SK-N-SH (cell line): ENCODE measurements at places on chromosomes 6 and 20. TPM values are rescaled to one million over a fixed set of nuclear protein-coding genes. Genes with fewer than 3 reads are reported as not detected.

Gene PRDM1
- 2.3 and 4.0 TPM in 2 replicates for polyA plus RNA-seq

Gene OR2H2
- not detected in 2 replicates for polyA plus RNA-seq

Gene PRL
- polyA plus RNA-seq = not detected in 2 replicates

Gene EFCAB8
- not detected in 2 replicates for polyA plus RNA-seq

Gene CCN6
- not detected in 2 replicates for polyA plus RNA-seq

Gene LPA
- not detected in 2 replicates for polyA plus RNA-seq

Gene CPXM1
- polyA plus RNA-seq = 58.3 and 99.9 TPM in 2 replicates

Gene CRYBG1
- polyA plus RNA-seq = 13.8 and 14.9 TPM in 2 replicates

Gene LINC00237
- not detected in 2 replicates for polyA plus RNA-seq

Gene CRISP3
- not detected in 2 replicates for polyA plus RNA-seq

DNA sequence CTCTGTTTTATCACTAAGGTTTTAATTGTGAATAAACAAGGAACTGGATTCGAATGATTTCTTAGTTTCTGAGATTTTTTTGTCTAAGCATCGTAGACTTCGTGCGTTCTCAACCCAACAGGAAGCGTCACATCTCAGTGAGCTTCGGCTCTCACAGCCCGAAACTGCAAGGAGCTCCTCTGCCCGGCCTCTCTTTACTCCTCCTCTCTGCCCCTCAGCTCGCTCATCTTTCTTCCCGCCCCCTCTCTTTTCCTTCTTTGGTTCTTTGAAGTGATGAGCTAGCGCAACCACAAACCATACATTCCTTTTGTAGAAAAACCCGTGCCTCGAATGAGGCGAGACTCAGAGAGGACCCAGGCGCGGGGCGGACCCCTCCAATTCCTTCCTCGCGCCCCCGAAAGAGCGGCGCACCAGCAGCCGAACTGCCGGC, 480 bp upstream of the NT5E start:
- DNase-seq = no peak

GRCh38 chr6:129426343-129426742, 283.6 kb downstream of the ARHGAP18 start:
- DNase-seq = no peak

DNA sequence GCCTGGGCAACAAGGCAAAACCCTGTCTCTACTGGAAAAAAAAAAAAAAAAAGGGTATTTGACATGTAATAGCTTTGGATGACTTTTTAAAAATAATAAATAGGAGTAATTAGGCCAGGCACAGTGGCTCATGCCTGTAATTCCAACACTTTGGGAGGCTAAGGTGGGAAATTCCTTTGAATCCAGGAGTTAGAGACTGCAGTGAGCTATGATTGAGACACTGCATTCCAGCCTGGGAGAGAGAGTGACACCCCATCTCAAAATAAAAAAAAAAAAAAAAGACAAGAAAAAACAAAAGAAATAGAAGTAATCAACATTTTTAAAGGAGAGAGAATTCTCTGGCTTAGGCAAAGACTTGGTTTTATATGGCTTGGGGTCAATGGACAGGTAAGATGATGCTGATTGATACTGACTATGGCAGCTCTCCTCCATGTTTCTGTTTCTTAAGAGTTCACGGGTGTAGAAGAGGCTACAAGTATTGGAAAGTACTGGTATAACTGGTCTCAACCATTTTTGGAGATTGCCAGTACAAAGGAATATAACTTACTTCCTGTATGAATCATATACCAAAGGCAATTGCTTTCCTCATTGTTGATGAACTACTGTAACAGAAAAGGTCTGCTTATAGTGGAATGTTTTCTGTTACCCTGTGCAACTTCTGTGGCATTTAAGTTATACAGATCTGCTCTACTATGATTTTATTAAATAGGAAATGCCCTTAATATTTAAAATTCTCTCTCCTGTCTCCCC, 10.1 kb downstream of the MAP3K5 start:
- DNase-seq = no peak

DNA sequence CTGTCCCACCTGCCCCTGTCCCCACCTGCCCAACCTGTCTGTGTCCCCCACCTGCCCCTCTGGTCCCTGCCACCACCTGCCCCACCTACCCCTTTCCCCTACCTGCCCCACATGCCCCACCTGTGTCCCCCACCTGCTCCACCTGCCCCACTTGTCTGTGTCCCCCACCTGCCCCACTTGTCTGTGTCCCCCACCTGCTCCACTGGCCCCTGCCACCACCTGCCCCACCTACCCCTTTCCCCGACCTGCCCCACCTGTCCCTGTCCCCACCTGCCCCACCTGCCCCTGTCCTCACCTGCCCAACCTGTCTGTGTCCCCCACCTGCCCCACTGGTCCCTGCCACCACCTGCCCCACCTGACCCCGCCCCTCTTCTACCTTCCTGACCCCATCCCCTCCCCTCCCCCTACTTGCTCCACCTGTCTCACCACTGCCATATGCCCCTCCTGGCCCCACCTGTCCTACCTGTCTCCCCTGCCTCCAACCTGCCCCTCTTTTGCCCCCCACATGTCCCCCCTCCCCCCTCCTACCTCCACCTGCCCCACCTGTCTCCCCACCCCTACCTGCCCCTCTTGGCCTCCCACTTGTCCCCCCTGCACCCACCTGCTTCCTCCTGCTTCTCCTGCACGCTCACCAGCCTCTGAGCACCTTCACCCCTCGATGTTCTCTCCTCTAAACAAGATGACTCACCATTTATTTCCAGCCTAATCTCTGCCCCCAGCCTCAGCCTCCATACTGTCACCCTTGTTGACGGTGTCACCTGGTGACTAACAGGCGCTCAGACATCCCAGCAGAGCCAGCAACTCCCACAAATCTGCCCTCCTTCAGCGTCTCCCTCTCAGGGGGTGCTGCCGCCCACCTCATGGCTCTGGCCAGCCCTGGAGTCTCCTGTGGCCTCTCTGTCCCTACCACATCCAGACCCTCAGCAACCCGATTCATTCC, 5.6 kb upstream of the MYT1 start:
- no peak for DNase-seq

DNA sequence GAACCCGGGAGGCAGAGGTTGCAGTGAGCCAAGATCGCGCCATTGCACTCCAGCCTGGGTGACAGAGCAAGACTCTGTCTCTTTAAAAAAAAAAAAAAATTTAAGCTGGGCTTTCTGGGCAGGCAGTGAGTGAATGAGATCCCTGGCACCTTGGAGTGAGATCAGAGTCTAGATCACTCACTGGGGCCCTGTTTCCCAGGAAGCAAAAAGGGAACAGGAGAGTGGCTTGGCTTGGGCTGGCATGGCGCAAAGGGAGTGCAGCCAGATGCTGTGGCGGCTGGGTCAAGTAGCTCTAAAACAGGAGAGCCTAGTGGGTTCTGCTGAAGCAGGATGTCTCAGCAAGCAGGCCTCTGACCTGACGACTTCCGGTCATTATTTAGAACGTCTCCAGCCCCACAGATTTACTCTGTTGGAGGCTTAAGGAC, 10.4 kb downstream of the PLCG1 start:
- DNase-seq = no peak

- no peak for DNase-seq
Measured at GRCh38 chr6:12286373-12287110, 3.6 kb upstream of the EDN1 start.

GRCh38 chr6:13814176-13814937, at the start of gene MCUR1:
Gene MCUR1, minus strand, starts transcription at chr6:13814557. Its CDS starts 128 bp downstream, at chr6:13814429.
- peak; percentile 94 for DNase-seq

GRCh38 chr6:13559968-13560650, 14.3 kb upstream of the SIRT5 start:
- no peak for DNase-seq

- DNase-seq = no peak
Measured at GRCh38 chr6:26272171-26272637, 92.8 kb upstream of the BTN3A2 start.

DNA sequence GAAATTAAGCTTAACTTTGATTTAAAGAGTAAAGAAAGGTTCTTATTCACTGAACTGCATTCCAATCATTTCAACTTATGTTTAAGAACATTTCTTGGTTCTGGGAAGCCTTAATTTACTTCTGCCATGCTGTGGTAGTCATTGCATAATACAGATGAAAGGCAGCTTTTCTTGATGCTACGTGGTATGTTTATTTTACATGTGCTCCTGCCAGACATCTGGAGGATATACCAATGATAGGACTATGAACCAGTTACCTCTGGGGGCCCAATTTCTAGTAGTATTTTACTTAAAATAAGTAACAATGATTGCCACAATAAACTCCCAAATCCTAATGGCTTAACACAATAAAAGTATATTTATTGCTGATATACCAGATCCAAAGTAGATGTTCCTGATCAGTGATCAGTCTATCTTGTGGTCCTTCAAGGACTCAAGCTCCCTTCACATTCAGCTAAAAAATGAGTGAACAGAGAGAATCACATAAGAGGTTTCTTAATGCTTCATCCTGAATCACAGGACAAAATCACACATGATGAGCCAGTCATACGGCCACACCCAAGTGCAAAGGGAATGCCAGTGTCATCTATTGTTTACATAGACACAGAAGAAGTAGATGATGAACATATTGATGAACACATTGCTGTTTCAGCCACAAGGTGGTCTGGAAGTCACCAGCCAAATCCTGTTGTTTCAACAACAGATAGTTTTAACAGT, 56.5 kb upstream of the CCN2 start:
- DNase-seq = no peak

- no peak for DNase-seq
Measured at GRCh38 chr20:12098421-12098820, 180.7 kb downstream of the BTBD3 start.

DNA sequence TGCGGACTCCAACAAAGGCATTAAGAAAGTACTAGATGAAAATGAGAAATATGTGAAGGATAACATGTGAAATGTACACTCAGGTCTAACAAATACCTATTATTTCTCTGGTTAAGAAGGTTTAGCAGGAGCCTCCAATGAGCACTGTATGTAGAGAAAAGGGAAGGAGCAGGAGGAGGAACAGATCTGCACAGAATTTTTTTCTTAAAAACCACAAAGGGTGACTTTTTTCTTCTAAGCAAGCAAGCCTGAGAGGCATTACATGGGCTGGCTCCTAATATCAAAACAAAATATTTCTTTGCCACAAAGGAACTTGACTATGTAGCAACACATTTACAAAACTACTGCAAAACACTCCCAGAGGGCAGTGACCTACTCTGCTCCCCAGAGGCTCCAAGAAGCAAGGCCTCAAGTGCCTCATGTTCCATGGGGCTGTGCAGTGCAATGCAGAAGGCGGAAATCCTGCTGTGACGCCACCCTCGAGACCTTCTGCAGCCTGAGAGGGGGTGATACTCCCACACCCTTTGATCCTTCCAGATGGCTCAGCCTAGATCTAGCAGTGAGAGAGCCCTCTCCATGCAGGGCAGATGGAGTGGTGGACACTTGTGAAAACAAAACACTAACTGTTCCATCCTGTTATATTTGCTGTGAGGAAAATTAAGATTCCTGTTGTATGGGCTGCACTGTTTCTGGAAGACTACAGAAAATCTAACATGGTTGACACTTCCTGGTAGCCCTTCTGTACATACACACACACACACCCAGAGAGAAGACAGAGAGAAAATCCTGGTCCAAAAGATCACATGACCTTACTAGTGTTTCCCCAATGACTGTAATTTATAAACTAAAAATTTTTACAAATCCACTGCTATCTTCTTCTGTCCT, 36.0 kb upstream of the SMIM29 start:
- no peak for DNase-seq

DNA sequence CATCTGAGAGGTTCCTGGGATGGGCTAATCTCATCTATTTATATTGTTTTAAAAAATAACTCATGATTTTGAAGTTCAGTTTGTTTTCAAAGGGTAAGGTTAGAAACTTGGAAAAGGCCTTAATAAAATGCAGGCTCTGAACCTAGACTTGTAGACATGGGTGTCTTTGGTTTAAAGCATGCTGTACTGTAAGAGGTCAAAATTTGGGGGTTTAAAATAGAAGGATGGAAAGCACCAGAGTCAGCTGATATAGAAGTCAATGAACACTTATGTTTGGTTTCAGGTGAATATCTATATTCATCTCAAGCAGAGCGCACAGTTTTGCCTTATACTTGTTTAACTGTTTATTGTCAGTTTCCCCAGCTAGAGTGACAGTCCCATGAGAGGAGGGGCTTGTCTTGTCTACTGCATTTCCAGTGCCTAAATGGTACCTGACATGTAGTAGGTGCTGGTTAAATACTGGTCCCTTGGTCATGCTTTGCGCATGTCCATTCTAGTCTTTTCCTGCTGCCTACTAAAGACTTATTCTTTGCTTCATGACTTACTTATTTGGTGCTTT, 112.3 kb upstream of the DTNBP1 start:
- no peak for DNase-seq

GRCh38 chr20:48246061-48246790, 460.9 kb upstream of the SULF2 start:
- no peak for DNase-seq

- DNase-seq = no peak
Measured at GRCh38 chr6:164057876-164058275, 643.4 kb downstream of the QKI start.

GRCh38 chr6:109961611-109962041, 16.5 kb upstream of the GPR6 start:
- no peak for DNase-seq

- DNase-seq = no peak
Measured at GRCh38 chr6:114543696-114544095, 200.9 kb upstream of the HS3ST5 start.

GRCh38 chr20:63542031-63542559, 4.9 kb upstream of the PTK6 start:
- no peak for DNase-seq

DNA sequence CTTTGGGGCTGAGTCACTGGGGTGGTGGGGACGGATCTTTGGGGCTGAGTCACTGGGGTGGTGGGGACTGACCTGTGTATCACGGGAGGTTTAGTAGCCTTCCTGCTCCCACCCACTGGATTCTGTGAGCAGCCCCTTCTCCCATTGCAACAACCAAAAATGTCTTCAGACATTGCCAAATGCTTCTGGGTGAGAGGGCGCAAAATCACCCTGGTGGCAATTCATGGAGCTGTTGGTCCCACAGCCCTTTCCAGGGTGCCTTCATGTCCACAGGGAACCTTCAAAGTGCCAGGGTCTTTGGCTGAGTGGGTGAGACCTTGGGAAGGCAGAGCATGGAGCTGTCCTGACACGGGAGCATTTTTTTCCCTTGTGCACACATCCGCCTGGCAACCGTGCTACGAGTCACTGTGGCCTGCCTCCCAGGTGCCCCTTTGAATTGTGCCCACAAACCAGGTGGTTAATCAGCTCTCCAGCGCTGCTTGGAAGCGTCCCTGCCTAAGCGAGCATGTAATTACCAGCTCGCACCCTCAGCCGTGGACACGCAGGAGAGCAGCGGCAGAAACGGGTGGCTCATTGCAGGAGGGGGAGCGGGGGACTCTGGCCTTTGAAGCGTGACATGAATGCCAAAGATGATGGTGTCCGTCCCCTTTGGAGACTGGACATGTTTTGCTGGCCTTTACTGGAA, 27.4 kb upstream of the APCDD1L start:
- no peak for DNase-seq

- DNase-seq = no peak
Measured at GRCh38 chr6:116456106-116456505, 5.1 kb upstream of the CALHM6 start.

GRCh38 chr6:126551832-126552231, 211.9 kb downstream of the CENPW start:
- DNase-seq = no peak
